Stimulated activated CD4-positive, alpha-beta T cell treated with anti-CD3 and anti-CD28 coated beads, TNF-alpha, amount 100 ng/mL, for 1 hour (primary cell): ENCODE measurements at places on chromosomes 11 and 22.

DNA sequence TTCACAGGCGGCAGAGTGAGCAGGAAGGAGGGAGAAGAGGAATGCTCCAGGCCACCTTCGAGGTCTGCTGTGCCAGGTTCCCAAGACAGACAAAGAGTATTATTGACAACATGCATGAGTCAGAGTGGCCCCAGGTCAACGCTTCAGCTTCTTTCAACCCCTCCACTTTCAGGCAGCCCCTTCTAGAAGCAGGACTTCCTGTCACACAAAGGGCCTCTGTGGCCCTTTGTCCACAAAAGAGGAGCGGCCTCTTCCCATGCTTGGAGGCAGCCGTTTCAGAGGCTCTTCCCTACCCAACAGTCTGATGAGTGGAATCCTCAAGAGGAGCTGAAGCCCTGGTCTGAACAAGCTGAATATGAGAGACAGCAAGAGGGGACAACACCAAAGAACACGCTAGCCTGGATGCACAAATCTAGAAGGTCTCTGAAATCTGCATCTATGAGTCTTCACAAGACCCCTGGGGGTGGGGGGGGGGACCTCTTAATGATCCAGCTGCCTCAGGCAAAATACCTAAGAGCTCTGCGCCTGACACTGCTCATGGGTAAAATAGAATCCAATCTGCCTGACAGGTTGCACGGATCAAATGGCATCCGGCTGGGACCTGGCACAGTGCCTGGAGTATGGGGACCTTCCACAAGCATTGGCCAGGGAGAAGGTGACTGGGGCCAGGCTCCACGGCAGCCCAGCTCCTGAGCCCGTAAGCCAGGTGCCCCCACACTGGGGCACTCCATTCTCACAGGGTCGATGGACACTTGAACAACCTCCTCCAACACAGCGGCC is 67.5 kb downstream of the PACSIN2 start:
- DNase-seq, result no peak

GRCh38 chr11:71118671-71119250 is 133.6 kb downstream of the SHANK2 start:
- DNase-seq, result no peak

- no peak for DNase-seq
These were observed 94.9 kb upstream of the SEPTIN5 start for GRCh38 chr22:19619144-19620009.

GRCh38 chr11:66857927-66858185 is 992 bp downstream of the LRFN4 start:
- DNase-seq, result no peak

DNA sequence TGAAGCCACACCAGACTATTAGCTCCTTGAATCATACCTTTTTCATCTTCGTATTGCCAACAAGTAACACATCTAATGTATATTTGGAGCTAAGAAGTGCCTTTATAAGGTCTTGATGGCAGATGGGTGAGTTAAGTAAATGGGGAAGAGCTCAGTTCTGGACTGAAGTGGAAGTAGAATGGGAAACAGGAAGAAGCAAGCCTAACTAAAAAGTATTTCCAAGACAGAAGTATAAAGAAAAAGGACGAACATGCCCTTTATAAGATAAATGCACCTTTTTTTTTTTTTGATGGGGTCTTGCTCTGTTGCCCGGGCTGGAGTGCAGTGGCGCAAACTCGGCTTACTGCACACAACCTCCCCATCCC is 14.5 kb downstream of the CRTAM start:
- no peak for DNase-seq
